Occipital lobe (tissue), 3 donors: ENCODE measurements at places on chromosomes 11 and 22.

GRCh38 chr22:17106161-17106784, 14.9 kb downstream of the TMEM121B start:
- DNase-seq = no peak

GRCh38 chr11:10443721-10444235, 11.3 kb upstream of the AMPD3 start:
- no peak for DNase-seq

DNA sequence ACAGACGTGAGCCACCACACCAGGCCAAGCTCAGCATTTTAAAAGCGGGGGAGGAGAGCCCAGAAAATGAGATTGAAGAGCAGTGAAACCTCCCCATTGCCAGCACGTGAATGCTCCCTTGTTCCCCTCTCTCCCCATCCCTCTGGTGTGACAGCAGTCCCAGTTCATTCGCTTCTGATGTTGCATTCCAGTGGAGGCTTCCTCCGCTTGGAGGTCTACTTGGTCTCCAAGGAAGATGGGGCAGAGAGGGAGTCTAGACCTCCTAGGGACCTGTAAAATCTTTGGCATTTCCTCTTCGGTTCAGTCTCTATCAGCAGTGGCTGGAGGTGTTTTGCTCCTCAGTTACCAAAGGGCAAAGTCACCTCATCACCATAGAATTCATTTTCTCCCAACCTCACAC, 30.2 kb upstream of the EP300 start:
- no peak for DNase-seq

DNA sequence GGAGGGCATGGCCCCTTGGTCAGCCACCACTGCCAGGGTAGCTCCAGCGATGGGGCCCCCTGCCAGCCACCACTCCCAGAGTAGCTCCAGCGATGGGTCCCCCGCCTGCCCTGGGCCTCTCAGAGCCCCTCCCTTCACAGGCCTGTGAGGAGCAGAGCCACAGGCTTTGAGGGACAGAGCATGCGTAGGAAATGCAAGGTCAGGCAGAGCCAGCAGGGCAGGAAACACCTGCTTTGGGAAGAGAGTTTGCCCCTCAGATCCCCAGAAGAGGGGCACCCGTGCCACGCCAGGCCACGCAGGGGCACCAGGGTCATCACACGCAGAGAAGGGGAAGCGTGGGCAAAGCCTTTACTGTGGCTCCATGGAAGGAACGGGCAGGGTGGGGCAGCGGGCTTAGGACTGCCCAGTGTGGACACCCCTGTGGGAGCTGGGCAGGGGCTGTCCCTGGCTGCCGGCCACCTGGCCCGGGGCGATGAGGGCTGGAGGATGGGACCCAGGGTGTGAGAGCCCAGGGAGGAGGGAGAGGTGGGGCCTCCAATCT, 477.8 kb downstream of the BRD1 start:
- no peak for DNase-seq
